ENCODE measurements at places on chromosomes 2 and 18.

- DNase-seq = peak; percentile 52
Measured at GRCh38 chr18:63074981-63075404, 244.6 kb downstream of the BCL2 start.

GRCh38 chr2:105674859-105675541 lies 69.7 kb upstream of the NCK2 start:
- no peak for DNase-seq

DNA sequence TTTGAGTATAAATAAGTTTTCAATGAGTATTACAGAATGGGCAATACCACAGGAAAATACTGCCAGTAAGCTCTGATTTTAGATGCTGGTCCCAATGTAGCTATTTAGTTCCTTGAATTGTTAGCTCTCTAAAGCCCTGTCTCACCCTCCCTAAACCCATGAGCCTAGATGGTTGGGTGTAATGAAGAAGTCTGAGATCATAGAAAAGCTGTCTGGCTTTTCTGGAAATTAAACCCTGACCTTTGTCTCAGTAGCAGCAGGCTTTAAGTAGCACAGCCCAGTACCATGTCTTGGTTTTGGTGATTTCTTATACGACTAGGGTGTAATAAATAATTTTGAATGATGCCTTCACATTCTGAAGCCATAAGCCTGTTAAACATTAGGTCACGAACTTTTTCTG lies 55.3 kb downstream of the TMEM200C start:
- DNase-seq = no peak

- no peak for DNase-seq
Measured at GRCh38 chr2:72627083-72627482, 198.8 kb downstream of the EXOC6B start.

GRCh38 chr2:84132370-84132769 lies 326.7 kb downstream of the SUCLG1 start:
- DNase-seq = no peak

DNA sequence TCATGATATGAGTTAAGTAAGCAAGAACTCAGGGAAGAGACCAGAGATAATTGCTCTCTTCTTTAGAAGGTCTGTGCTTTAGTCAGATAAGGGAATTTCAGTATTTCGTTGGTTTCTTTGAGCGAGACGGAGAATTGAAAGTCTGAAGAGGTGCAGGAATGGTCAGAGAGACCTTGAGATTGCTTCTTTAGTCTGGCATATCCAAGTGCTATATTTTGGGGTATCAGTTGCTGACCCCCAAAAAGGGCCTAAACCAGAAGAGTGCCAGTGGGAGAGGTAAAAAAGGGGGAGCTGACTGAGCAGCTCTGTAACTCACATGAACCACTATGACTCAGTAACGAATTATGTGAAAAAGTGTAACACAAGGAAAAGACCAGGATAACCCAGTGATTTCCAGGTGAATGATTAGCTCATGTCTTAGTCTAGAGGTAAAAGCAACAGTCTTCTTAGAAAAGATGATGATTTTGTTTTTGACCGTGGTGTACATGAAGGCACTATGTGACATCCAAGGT lies 932.9 kb downstream of the TDRD15 start:
- DNase-seq = no peak

GRCh38 chr2:217886091-217886490 lies 116.7 kb downstream of the TNS1 start:
- DNase-seq = no peak

DNA sequence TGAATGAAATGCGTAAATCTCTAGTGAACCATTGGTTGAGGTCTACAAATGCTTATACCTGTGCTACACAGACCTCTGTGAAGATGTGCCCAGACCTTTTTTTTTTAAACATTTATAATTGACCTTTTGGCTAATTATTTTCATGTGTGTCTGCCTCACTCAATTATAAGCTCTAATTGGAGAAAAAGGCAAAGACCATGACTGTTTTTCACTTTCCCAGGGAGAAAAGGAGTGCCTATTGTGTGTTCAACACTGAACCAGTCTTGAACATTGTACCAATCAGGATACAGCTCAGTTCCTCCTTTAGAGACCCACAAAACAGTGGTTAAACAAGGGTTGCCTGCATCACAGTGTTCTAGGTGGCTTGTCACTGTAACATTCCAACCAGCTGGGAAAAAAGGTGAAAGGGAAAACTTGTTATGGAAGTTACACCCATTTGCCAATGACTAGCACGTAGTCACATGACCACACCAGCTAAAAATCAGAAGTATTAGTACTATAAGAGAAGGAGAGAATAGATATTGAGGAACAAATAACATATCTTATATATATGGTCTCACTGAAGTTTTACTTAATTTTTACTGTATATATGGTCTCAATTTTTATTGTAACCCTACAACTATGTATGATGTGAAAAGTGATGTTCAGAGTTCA lies 13.4 kb downstream of the TANK start:
- DNase-seq = no peak

- no peak for DNase-seq
Measured at GRCh38 chr2:199596549-199596948, 138.8 kb upstream of the SATB2 start.

GRCh38 chr18:64409511-64409910 lies 260.6 kb upstream of the LINC00305 start:
- DNase-seq = peak; percentile 8

GRCh38 chr2:24642351-24642750 lies 150.8 kb downstream of the PTRHD1 start:
- DNase-seq = no peak

GRCh38 chr18:55220523-55220922 lies 261.3 kb upstream of the CCDC68 start:
- DNase-seq = no peak

GRCh38 chr2:202100176-202100575 lies 27.1 kb downstream of the KIAA2012 start:
- no peak for DNase-seq

- DNase-seq = no peak
Measured at GRCh38 chr2:47208852-47209606, 53.9 kb upstream of the STPG4 start.

DNA sequence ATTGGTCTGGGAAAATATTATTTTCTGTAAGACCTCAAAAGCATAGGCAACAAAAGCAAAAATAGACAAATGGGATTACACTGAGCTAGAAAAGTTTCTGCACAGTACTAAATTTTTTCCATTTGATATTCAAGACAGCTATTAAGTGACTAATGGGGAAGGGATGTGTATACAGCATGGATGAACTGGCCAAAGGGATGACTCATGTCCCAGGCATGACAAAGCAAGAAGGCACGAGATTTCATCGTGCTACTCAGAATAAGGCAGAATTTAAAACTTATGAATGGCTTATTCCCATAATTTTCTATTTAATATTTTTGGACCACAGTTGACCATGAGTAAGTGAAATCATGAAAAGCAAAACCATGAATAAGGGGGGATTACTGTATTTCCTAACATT lies 1250.1 kb upstream of the GYPC start:
- DNase-seq = no peak

DNA sequence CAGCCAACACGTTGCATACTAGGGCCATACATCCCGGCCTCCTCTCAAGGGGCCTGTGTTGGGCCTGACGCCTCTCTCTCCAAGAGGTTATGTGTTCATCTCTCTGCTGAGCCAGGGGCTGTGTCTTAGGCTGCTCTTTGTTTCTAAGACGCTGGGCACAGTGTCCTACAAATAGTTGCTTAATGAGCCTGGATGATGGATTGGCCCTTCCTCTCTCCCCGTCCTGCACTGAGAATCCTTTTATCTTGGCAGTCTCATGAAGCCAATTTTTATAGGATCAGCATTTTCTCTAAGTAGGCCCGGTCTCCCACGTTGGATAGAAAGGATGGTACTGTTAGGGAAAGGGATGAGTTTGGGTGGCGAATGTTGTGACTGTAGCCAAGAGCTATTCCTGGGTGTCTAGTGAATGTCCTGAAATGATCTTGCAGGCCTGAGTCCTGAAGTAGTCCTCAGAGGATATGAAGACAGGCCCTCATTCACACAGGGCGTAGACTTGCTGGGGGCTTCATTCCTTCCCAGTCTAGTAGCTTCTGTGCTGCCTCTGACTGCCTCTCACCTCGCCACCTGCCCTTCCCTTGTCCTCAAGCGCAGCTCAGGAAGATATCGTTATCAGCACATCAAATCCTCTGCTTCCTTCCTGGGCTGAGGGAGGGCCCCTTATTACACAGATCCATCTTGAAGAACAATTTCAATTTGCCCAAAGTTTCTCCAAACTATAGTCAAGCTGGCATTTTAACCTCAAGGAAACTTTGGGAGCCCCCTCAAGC lies 8.8 kb downstream of the LBH start:
- DNase-seq = no peak

DNA sequence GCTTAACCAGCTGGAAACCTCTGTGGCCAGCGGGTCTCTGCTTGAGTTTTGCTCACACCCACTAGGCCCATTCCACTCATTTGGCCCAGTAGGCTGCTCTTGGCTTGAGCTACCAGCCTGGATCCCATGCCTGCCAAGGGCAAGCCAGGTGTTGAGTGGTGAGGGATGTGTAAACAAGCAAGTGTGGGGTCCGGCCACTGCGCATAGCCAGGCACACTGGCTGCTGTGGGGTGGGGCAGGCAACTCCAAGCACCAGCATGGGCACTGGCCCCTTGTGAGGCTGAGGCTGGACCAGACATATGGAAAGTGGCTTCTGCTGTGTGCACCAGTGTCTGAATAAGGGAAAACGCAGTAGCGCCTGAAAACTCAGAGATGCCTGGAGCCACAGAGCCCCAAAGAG lies 732.7 kb downstream of the NR4A2 start:
- no peak for DNase-seq

DNA sequence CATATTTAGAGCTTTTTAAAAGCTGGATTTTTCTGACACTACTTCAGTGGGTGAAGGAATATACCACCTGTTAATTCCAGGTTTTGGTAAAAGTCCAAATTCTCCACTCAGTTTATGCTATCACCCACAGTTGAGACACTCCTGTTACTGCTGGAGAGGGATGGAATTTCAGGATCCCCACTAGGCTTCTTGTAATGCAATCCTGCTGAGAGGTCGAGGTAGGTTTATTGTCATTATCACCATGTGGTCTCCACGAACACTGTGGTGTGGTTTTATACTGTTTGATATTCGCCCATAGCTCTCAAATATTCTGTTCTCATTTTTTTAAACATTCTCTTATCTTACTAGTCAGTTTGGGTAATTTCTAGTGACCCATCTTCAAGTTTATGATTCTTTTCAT lies 167.9 kb downstream of the CCDC102B start:
- no peak for DNase-seq

DNA sequence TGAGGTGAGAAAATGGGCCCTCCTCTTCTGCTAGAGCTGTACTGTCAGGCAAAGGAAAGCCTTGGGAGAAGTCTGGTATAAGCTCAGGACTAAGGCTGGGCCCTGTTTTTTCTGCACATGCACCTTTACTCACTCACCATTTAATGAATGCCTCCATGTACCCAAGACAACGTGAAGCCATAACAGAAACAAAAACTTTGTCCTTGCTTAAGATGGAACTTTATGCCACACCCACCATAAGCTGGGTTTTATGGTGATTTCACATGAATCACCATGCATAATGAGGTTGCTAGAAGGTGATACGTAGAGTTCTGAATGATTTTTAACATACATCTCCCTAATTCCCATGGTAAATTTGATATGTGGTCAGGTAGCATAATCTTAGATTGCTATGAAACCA lies 63.7 kb upstream of the CYP26B1 start:
- DNase-seq = no peak

GRCh38 chr2:239363946-239364637 lies 36.7 kb downstream of the HDAC4 start:
- DNase-seq = no peak

GRCh38 chr2:61328707-61329251 lies 142.1 kb downstream of the USP34 start:
- DNase-seq = no peak

DNA sequence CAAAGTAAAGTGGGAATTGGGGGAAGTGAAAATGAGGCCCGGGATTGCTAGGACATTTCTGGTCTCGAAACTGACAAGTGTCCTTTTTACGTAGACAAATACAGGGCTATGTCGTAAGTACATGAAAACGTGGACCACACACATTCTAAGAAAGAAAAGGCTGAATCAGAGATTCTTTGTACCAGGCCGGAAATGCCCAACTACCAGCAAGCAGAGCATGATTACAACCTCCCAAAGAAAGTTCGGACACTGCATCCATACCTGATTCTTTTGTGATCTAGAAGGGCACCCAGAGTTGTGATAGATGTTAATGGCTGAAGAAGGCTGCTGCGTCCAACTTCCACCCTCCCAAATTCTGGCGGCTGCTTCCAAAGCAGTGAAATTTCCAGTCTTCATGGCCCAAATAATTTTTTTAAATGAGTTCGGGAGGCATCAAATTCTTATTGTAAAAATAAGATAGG lies 1.7 kb downstream of the RBMS1 start:
- no peak for DNase-seq

DNA sequence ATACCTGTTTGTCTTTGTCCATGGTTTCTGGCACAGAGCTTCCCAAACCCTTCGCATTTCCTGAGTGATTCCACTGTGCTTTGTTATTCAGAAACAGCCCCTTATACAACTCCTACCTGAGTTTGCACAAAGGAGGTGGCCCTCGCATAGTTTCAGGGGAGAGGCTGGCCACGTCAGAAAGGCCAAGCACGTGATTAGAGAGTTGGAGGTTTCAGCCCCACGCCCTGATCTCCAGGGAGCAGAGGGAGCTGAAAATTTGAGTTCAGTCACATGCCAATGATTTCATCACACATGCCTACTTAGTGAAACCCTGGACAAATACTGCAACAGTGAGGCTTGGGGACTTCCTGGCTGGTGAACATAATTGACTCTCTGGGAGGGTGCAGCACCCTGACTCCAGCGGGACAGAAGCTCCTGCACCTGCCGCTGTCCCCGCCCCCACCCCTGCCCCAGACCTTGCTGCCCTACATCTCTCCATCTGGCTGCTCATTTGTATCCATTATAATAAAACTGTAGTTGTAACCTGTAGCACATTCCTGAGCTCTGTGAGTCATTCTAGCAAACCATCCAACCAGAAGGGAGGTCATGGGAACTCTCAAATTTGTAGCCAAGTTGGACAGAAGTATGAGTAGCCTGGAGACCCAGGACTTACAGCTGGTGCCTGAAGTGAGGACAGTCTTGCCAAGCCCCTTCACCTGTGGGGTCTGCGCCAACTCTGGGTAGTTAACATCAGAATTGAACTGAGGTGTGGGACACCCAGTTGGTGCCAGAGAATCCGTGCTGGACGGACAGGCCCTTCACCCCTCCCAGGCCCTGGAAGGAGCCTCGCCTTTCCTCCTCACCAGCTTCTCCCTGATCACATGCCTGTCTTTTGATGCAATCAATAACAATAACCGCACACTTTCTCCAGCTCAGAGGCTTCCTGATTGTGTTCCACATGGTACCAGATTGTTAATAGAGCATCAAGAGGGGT lies 224.3 kb downstream of the ANAPC1 start:
- no peak for DNase-seq

GRCh38 chr18:75363446-75364225 lies 63.9 kb downstream of the SMIM21 start:
- DNase-seq = no peak

DNA sequence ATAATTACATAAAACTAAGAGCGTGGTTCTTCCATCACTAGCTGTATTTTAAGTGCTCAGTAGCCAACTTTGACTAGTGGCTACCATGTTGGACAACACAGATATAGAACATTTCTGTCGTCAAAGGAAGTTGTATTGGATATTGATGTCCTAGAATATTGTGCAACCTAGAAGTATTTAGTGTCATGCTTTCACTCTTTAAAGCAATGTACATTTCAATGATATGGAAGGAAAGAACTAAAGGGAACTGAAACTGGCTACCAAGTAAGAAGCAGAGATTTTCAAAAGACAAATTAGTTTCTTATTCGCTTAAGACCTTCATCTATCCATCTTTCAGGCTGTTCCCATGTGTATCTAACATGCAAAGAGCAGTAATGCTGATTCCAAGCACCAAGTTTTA lies 85.4 kb upstream of the EML6 start:
- DNase-seq = no peak

- DNase-seq = no peak
Measured at GRCh38 chr2:169082995-169083394, 13.6 kb downstream of the DHRS9 start.

Measured in NCI-H1436 (cell line).